ENCODE measurements at places on chromosomes 6 and 20.

- no peak for DNase-seq
Measured at GRCh38 chr6:49890988-49891387, 24.7 kb upstream of the CRISP1 start.

DNA sequence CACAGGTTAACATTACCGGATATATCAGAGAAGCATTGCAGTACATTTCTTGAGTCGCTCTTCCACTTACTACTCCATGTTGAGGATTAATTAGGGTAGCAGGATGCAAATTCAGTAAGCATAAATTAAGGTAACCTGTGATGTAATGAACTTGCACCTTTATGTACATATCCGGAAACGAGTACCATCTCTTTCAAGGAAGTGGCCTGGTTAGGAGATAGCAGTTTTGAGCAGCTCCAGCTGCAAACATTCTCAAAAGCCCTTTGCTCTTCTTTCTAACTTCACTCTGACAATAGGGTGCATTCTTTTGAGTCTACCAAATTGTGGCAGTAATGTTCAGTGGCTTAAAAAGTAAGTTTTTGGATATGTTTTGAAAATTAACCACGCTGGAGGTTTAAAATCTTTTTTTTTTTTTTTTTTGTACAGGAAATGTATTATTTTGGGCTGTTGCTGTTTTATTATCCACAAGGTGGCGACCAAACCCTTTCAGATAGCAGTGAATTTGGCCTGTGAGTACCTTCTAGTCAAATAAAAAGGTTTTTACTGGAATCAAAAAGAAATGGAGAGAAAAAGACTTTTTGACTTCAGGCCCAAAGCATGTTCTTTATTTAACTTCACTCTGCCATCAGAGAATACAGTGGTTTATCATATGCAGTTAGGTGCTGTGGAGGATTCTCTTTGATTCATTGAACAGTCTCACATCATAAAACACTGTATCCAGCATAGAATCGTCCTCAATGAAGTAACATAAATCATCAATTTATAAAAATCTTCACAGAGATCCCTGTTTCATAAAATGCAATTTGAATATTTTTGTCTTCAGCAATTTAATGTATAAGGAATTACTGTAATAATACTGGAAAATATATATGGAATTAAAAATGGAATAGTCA, 8.9 kb downstream of the FAM217B start:
- peak; percentile 73 for DNase-seq

DNA sequence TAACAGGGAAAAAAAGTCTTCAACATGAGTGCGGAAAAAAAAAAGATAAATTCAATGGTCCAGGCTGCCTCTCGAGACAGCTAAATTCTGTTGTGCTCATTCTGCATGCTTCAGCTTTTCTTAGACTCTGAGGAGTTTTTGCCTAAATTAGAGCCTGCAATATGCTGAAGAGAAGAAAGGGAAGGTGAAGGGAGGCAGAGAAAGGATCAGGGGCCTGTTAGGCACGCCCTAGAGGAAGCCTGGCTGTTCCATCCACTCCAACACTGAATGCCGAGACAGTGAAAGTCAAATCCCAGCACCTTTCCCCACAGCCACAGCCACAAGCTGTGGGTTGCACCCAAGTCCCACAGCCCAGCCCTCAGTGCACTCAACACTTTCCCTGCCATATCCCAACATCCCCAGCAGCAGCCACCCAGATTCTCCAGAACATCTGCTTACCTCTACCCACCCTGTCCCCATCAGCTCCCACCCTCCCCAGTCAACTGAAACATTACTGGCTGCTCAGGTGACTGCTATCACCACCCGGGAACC, 37.3 kb downstream of the PREX1 start:
- DNase-seq: no peak

GRCh38 chr6:111628142-111628850, 22.6 kb upstream of the TRAF3IP2 start:
- DNase-seq: no peak

GRCh38 chr6:15336900-15337560, 91.2 kb downstream of the JARID2 start:
- peak; percentile 50 for DNase-seq

All from suppressor macrophage treated with lipopolysaccharide for 1 hour (primary cell).